A549 treated with AZD2906 at 1 μM for 4 hours (cell line): ENCODE measurements at places on chromosomes 13 and 19. TPM values are rescaled to one million over a fixed set of nuclear protein-coding genes. Genes with fewer than 3 reads are reported as not detected.

The IZUMO2 gene
- not detected in 5 replicates for total RNA-seq

The ERFL gene
- total RNA-seq: 0.22 to 0.37 TPM (median 0.28 TPM) in 5 replicates

The RFPL4AL1 gene
- 0.10 to 0.29 TPM (median 0.14 TPM) in 4 of 5 replicates, not detected in the other for total RNA-seq

The CEACAM20 gene
- total RNA-seq: 0.03 to 0.05 TPM (median 0.05 TPM) in 3 of 5 replicates, not detected in the others

The KLK15 gene
- not detected in 5 replicates for total RNA-seq

The ZNF428 gene
- total RNA-seq: 46.5 to 66.2 TPM (median 63.8 TPM) in 5 replicates

The TPP2 gene
- total RNA-seq: 12.4 to 15.9 TPM (median 14.4 TPM) in 5 replicates

The FPR1 gene
- 0.09 to 0.19 TPM (median 0.15 TPM) in 5 replicates for total RNA-seq

The TNPO2 gene
- total RNA-seq: 26.6 to 34.8 TPM (median 30.9 TPM) in 5 replicates

The GFY gene
- 0.12 to 0.27 TPM (median 0.16 TPM) in 5 replicates for total RNA-seq

The CALR3 gene
- 0.07 to 0.14 TPM in 2 of 5 replicates, not detected in the others for total RNA-seq

The ELAVL3 gene
- 0.07 to 0.24 TPM (median 0.15 TPM) in 5 replicates for total RNA-seq

The RASGRP4 gene
- 0.03 to 0.09 TPM (median 0.07 TPM) in 5 replicates for total RNA-seq

The ICAM5 gene
- total RNA-seq: 0.58 to 1.0 TPM (median 0.84 TPM) in 5 replicates

The LACC1 gene
- 3.2 to 4.8 TPM (median 3.5 TPM) in 5 replicates for total RNA-seq

The ZNF134 gene
- 7.3 to 9.0 TPM (median 8.3 TPM) in 5 replicates for total RNA-seq

The PRODH2 gene
- 0.14 to 0.56 TPM (median 0.23 TPM) in 5 replicates for total RNA-seq

The LRRC4B gene
- total RNA-seq: 0.41 to 0.55 TPM (median 0.44 TPM) in 5 replicates

The PROZ gene
- not detected in 5 replicates for total RNA-seq

The BRME1 gene
- 0.34 to 0.57 TPM (median 0.46 TPM) in 4 of 5 replicates, not detected in the other for total RNA-seq

The MCEMP1 gene
- not detected in 5 replicates for total RNA-seq

The ACP5 gene
- total RNA-seq: 0.14 to 0.39 TPM (median 0.22 TPM) in 5 replicates

The ZNF575 gene
- 1.2 to 2.6 TPM (median 2.2 TPM) in 5 replicates for total RNA-seq

The PTH2 gene
- total RNA-seq: not detected in 5 replicates

The ZNF699 gene
- 0.79 to 2.3 TPM (median 1.1 TPM) in 5 replicates for total RNA-seq

The PRDX2 gene
- total RNA-seq: 0.59 to 1.1 TPM (median 0.74 TPM) in 5 replicates

The KANK2 gene
- 39.9 to 52.5 TPM (median 48.0 TPM) in 5 replicates for total RNA-seq

The EHD2 gene
- total RNA-seq: 124 to 156 TPM (median 148 TPM) in 5 replicates

The ZNF544 gene
- total RNA-seq: 17.9 to 24.2 TPM (median 18.3 TPM) in 5 replicates

The ZNF471 gene
- total RNA-seq: 0.02 to 0.07 TPM (median 0.05 TPM) in 5 replicates

The SLAIN1 gene
- 0.45 to 0.76 TPM (median 0.58 TPM) in 5 replicates for total RNA-seq

The CELF5 gene
- 0.29 to 0.66 TPM (median 0.46 TPM) in 5 replicates for total RNA-seq

The IGFL2 gene
- 0.37 to 0.86 TPM (median 0.56 TPM) in 5 replicates for total RNA-seq

The TMPRSS9 gene
- total RNA-seq: 0.16 TPM in 1 of 5 replicates, not detected in the others
